NCI-H524 treated with DMSO at 0.1 percent for 48 hours (cell line): ENCODE measurements at places on chromosomes 1 and 21.

GRCh38 chr1:34166625-34167361, 1.8 kb upstream of the CSMD2 start:
- DNase-seq, result no peak

GRCh38 chr1:33424610-33425009, 6.3 kb downstream of the PHC2 start:
- no peak for DNase-seq

GRCh38 chr1:50702395-50702794, 257.7 kb downstream of the FAF1 start:
- no peak for DNase-seq

DNA sequence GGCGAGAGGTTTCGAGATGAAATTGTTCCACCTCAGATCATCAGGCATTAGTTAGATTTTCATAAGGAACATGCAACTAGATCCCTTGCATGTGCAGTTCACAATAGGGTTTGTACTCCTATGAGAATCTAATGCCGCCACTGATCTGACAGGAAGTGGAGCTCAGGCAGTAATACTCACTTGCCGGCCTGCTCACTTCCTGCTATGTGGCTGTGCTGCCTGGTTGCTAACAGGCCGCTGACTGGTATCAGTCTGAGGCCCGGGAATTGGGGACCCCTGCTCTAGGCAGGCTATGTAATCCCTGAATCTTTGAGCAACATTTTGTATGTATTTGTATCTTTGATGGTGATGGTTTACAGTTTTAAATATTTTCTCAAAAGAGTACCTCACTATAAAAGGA, 32.5 kb downstream of the XKR8 start:
- DNase-seq, result no peak

DNA sequence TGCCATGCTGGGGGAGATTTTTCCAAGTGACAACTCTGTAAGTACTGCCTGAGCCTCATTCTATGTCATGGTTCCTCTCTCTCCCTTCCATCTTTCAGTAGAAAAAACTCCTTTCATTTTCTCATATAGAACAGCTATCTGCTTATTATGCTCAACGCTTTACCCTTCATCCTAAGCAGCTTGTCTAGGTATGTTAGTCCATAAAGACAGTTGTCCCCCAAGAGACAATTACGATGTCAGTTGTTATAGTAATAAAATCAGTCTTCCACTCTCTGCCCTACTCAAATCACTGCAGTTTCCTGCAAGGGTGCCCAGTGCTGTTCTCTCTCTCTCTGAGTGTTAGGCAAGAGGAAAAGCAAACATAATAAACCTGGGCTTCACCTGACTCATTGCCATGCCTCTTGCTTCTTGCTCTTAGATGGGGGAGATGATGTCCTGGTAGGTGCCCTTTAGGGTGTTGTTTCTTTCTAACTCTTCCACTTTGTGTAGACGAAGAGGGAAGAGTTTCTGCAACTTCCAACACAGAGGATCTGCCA, 59.4 kb downstream of the PAPPA2 start:
- no peak for DNase-seq

DNA sequence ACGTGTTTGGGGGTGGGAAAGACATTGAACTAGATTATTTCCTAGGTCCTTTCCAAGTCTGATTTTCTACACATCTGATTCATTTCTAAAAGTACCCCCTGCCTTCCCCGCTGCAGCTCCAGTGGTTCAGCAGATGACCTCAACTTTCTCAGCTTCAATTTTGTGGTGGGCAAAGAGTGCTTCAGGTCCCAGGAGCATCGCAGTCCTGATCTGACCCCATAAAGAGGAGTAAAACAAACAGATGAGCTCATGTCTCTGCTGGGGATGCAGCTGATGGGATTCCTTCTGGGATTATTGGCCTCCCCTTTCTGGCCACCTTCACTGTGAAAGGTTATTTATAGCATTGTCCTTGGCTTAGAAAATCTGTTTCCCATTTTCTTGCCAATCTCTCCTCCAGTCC, 337.0 kb upstream of the PLXNA2 start:
- no peak for DNase-seq

GRCh38 chr21:42401154-42401553, 2.5 kb upstream of the UBASH3A start:
- DNase-seq, result no peak

DNA sequence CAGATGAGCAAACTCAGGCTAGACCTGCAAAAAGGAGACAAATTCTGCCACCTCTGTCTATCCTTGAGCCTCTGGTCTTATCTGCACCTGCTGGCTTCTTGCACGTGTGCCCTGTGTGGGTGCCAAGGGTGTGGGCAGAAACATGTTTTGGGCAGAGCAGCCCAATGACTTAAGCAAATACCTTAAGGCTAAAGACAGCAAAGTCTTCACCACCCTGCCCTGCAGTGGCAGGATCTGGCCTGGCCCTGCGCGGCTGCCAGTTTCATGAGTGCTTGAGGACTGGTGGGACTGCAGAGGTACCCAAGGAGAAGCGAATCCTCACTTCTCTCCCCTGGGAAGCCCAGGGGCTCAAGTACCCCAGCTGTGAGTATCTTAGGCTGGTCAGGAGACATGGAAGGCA, 3.8 kb upstream of the SLC26A9 start:
- no peak for DNase-seq

DNA sequence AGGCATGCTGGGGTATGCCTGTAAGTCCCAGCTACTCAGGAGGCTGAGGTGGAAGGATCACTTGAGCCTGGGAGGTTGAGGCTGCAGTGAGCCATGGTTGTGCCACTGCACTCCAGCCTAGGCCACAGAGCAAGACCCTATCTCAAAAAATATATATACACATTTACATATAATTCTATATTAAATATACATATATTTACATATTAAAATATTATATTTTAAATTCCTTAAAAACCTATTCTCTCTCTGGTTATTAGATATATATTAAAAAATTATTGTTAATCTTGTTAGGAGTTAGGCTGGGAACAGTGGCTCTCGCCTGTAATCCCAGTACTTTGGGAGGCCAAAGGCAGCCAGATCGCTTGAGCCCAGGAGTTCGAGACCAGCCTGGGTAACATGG, 22.7 kb downstream of the GLMN start:
- no peak for DNase-seq

DNA sequence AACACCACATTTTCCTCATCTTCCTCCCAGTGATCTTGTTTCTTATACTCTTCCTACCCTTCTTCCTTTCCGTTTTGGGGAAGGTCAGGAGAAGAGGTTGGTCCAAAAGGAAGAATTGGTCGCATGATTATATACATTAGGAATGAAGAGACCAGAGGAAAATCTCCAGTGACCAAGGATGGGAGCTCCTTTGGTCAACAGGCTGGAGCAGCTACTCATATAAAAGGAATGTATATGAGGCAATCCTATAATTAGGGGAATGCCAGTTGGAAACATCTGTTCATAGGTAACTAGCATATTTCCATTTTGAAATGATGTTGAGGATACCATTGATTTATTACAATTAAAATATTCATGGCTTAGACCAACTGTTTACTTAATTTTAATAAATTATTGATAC, 114.5 kb downstream of the LRRC40 start:
- no peak for DNase-seq

DNA sequence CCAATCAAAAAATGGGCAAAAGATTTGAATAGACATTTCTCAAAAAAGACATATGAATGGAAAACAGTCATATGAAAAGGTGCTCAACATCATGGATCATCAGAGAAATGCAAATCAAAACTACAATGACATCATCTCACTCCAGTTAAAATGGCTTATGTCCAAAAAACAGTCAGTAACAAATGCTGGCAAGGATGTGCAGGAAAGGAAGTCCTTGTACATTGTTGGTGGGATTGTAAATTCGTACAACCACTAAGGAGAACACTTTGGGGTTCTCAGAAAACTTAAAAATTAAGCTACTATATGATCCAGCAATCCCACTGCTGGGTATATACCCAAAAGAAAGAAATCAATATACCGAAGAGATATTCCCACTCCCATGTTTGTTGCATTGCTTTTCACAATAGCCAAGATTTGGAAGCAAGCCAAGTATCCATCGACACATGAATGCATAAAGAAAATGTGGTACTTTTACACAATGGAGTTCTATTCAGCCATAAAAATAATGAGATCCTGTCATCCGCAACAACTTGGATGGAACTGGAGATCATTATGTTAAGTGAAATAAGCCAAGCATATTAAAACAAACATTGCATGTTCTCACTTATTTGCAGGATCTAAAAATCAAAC, 17.9 kb downstream of the GBP5 start:
- no peak for DNase-seq

DNA sequence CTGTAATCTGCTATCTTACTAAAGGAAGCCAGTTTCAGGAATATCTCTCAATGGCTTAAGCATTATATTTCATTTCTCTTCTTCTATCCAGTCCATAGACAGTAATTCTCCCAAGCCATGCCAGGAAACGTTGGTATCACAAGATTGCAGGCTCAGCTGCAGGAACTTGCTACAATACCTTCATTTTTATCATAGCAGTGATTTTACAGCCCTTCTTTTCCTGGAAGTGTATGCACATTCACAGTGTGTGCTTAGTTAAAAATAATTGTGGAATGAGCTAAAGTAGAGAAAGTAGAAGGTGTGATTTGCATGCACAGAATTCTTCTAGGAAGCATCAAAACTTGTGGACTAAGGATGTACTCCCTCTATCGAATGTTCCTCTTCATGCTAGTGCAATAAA, 647.2 kb upstream of the PTBP2 start:
- no peak for DNase-seq

GRCh38 chr1:17136936-17137335, 17.7 kb upstream of the PADI2 start:
- DNase-seq, result no peak

GRCh38 chr1:152776361-152776760, 1.4 kb downstream of the LCE1F start:
- DNase-seq, result no peak

- DNase-seq, result no peak
Measured at GRCh38 chr1:169338617-169339016, 29.0 kb downstream of the NME7 start.
